ENCODE measurements at places on chromosomes 2 and 18. TPM values are rescaled to one million over a fixed set of nuclear protein-coding genes. Genes with fewer than 3 reads are reported as not detected.

DNA sequence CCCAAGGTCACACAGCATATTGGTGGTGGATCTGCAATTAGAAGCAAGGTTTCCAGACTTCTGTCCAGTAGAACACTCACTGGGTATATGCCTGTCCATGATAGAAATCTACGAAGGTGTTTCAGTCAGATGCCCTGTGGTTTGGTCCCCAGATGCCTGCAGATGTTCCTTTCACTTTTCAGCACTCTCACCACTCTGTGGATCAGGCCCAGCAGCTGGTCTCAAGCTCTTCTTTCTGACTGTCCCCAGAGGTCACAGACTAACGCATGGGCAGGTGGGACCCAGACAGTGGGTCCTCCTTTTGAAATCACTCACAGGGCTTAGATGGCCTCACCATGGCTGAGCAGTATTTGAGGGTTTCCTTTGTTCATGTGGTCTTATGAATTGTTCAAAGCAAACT is 376.5 kb downstream of the ALK start:
- no peaks in the 10 kb centered on the region for H3K4me1 ChIP-seq
- H3K36me3 ChIP-seq, result no peaks in the 10 kb centered on the region
- no peaks in the 10 kb centered on the region for H3K27me3 ChIP-seq
- DNase-seq, result no peak
- no peak overlapping the region for H3K4me3 ChIP-seq

DNA sequence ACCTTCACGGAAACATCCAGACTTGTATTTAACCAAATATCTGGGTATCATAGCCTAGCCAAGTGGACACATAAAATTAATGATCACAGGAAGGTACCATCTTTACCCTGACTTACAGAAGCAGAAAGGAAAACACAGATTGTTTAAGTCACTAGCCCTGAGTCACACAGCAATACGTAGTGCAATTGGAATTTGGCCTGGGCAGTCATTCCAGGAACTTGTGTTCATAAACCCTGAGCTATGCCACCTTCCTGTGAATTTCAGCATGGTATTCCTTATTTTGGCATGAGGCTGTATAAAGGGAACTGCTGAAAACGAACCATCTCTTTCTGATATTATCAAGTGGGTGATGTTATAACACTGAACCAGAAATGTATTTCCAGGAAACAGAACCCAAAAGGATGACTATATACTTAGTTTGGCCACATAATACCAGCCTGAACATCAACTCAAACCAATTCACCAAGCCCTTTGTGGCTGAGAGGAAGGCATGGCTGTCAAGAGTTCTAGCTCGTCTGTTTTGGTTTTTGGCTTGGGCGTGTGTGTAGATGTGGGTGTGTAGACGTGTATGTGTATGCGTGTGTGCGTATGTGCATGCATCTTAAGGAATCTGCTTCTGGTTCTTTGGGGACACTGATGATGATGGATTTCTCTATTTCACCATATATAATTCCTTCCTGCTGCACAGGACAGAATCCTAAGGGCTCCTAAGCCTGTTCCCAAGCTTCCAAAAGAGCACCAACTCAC is 533.4 kb upstream of the ID2 start:
- H3K4me3 ChIP-seq, result no peak overlapping the region
- H3K27me3 ChIP-seq, result no peaks in the 10 kb centered on the region
- H3K27ac ChIP-seq, result no peak overlapping the region

- DNase-seq, result no peak
- H3K27ac ChIP-seq, result no peak overlapping the region
- H3K4me3 ChIP-seq, result no peak overlapping the region
- H3K36me3 ChIP-seq, result no peaks in the 10 kb centered on the region
- H3K27me3 ChIP-seq, result no peaks in the 10 kb centered on the region
Measured at GRCh38 chr18:35827275-35827902, 145.1 kb upstream of the RMP24 start.

- no peak overlapping the region for H3K27ac ChIP-seq
- H3K36me3 ChIP-seq, result no peaks in the 10 kb centered on the region
- no peaks in the 10 kb centered on the region for H3K4me1 ChIP-seq
- DNase-seq, result no peak
Measured at GRCh38 chr2:86333378-86333777, 4.0 kb downstream of the REEP1 start.

DNA sequence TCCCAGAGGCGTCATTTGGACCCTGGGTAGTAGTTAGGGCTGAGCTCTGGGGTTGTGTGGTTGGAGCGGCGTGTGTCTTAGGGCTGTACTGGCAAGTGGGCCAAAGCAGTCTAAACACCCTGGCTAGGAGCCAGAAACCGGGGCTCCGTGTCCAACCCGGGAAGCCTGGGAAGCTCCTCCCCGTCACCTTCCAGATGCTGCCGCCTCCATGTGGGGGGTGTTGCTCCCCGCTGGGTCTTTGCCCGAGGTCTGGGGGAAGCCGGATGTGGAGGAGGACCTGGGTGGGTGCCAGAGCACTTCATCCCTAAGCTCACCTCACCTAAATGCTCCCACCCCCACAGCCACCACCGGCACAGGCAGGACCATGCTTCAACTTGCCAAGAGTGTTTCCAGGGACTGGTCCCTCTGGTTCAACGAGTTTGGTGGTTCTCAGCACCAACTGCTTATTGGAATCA is 25.4 kb downstream of the TET3 start:
- H3K4me1 ChIP-seq, result no peaks in the 10 kb centered on the region
- H3K27ac ChIP-seq, result no peak overlapping the region
- no peaks in the 10 kb centered on the region for H3K36me3 ChIP-seq
- no peak overlapping the region for H3K4me3 ChIP-seq
- no peaks in the 10 kb centered on the region for H3K27me3 ChIP-seq

- no peaks in the 10 kb centered on the region for H3K4me1 ChIP-seq
- no peak for DNase-seq
- no peak overlapping the region for H3K4me3 ChIP-seq
- no peaks in the 10 kb centered on the region for H3K36me3 ChIP-seq
- H3K27ac ChIP-seq, result peak overlapping the region; percentile 45
Measured at GRCh38 chr2:159146996-159147666, 139.4 kb downstream of the WDSUB1 start.

DNA sequence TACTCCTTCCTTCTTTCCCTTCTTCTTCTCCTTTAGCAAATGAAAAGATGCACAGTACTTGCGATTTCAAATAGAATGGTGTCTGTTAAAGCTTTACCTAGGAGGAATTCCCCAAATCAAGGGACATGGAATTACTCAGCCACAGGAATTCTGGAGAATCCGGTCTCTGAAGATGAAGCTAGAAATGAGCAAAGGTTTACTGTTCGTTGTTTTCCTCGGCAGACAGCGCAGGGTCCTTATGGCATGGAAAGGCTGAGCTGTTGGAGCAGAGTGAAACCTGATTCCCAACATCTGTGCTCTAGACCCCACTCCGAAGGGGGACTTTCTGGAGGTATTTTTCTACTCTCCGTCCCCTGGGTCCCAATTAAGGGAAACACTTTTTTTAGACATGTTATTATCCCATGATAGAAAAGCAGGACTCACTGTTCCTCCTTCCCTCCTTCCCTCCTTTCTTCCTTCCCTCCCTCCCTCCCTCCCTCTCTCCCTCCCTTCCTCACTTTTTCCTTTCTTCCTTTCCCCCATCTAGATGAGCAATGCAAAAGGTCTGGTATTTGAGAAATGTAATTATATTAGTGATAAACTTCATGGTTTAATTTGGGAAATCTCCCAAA is 47.1 kb downstream of the CDCA7 start:
- no peaks in the 10 kb centered on the region for H3K36me3 ChIP-seq
- H3K4me3 ChIP-seq, result no peak overlapping the region
- peak overlapping the region; percentile 56 for H3K27ac ChIP-seq
- no peak for DNase-seq

GRCh38 chr2:203061346-203061745 is 46.7 kb downstream of the NBEAL1 start:
- H3K36me3 ChIP-seq, result no peaks in the 10 kb centered on the region
- H3K4me3 ChIP-seq, result no peak overlapping the region
- no peak for DNase-seq
- no peak overlapping the region for H3K27ac ChIP-seq
- H3K4me1 ChIP-seq, result no peaks in the 10 kb centered on the region
- no peaks in the 10 kb centered on the region for H3K27me3 ChIP-seq

- no peak overlapping the region for H3K4me3 ChIP-seq
- no peaks in the 10 kb centered on the region for H3K27me3 ChIP-seq
- H3K36me3 ChIP-seq, result no peaks in the 10 kb centered on the region
- no peaks in the 10 kb centered on the region for H3K4me1 ChIP-seq
- no peak for DNase-seq
- H3K27ac ChIP-seq, result no peak overlapping the region
Measured at GRCh38 chr2:234845602-234846590, 105.9 kb upstream of the SH3BP4 start.

GRCh38 chr2:1654696-1655374 is 89.5 kb downstream of the PXDN start:
- peaks cover 24% of the 10 kb centered on the region for H3K4me1 ChIP-seq
- no peaks in the 10 kb centered on the region for H3K27me3 ChIP-seq
- no peaks in the 10 kb centered on the region for H3K36me3 ChIP-seq
- no peak overlapping the region for H3K4me3 ChIP-seq

DNA sequence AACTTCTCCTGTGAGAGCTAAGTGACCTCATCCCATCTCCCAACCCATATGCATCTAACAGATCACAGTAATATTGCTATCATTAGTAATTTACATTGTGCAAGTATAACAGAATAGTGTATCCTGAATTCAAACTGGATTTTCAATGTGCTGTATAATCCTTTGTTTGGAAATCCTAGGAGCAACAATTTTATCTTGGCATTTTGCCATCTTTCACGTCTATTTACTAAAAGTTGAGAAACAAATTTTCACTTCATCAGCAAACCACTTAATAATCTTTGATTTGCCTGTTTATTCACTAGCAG is 3.8 kb downstream of the HNRNPLL start:
- H3K27ac ChIP-seq, result peak overlapping the region; percentile 19
- no peak for DNase-seq
- no peaks in the 10 kb centered on the region for H3K36me3 ChIP-seq
- no peaks in the 10 kb centered on the region for H3K27me3 ChIP-seq

GRCh38 chr18:27120246-27120645 is 64.9 kb downstream of the CHST9 start:
- H3K4me1 ChIP-seq, result no peaks in the 10 kb centered on the region
- no peak for DNase-seq
- no peaks in the 10 kb centered on the region for H3K36me3 ChIP-seq
- H3K4me3 ChIP-seq, result no peak overlapping the region
- H3K27me3 ChIP-seq, result no peaks in the 10 kb centered on the region
- H3K27ac ChIP-seq, result no peak overlapping the region

GRCh38 chr2:43399515-43400264 is 173.3 kb upstream of the ZFP36L2 start:
- peaks cover 17% of the 10 kb centered on the region for H3K4me1 ChIP-seq
- no peak for DNase-seq
- no peaks in the 10 kb centered on the region for H3K36me3 ChIP-seq
- H3K27me3 ChIP-seq, result no peaks in the 10 kb centered on the region
- no peak overlapping the region for H3K4me3 ChIP-seq

DNA sequence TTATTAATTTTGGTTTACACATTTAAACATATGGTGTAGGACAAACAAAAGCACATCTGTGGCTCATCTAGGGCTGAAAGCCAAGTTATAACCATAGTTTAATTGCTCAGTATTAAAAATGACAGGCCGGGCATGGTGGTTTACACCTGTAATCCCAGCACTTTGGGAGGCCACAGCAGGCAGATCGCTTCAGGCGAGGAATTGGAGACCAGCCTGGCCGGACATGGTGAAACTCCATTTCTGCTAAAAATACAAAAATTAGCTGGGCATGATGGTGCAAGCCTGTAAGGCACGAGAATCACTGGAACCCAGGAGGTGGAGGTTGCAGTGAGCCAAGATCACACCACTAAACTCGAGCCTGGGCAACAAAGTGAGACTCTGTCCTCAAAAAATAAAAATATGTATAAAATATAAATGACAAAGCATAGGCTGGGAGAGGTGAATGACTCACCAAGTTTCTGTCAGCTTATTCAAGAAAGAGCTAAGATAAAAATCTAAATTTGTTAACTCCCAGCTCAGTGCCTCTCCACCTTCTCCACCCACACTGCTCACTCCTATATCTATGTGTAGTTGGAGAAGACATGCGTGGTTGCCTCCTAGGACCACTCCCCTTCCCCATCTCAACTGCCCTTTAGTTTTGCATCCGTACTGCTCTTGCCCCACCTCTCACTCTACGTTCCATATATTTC is 79.2 kb upstream of the PID1 start:
- no peaks in the 10 kb centered on the region for H3K27me3 ChIP-seq
- H3K27ac ChIP-seq, result no peak overlapping the region
- no peak overlapping the region for H3K4me3 ChIP-seq
- no peaks in the 10 kb centered on the region for H3K36me3 ChIP-seq
- no peaks in the 10 kb centered on the region for H3K4me1 ChIP-seq
- no peak for DNase-seq

GRCh38 chr2:84858937-84859336 is 21.9 kb downstream of the TRABD2A start:
- H3K4me1 ChIP-seq, result no peaks in the 10 kb centered on the region
- no peak for DNase-seq
- H3K27me3 ChIP-seq, result no peaks in the 10 kb centered on the region

GRCh38 chr2:106130251-106130998 is 63.7 kb downstream of the UXS1 start:
- H3K27ac ChIP-seq, result no peak overlapping the region
- no peaks in the 10 kb centered on the region for H3K4me1 ChIP-seq
- no peak for DNase-seq
- H3K27me3 ChIP-seq, result no peaks in the 10 kb centered on the region
- H3K36me3 ChIP-seq, result no peaks in the 10 kb centered on the region
- H3K4me3 ChIP-seq, result no peak overlapping the region

- H3K27ac ChIP-seq, result no peak overlapping the region
- no peaks in the 10 kb centered on the region for H3K4me1 ChIP-seq
- no peaks in the 10 kb centered on the region for H3K27me3 ChIP-seq
- no peaks in the 10 kb centered on the region for H3K36me3 ChIP-seq
- no peak overlapping the region for H3K4me3 ChIP-seq
Measured at GRCh38 chr2:116719836-116720235, 1094.7 kb upstream of the DDX18 start.

GRCh38 chr18:62284637-62285036 is 40.5 kb upstream of the TNFRSF11A start:
- no peak overlapping the region for H3K27ac ChIP-seq
- DNase-seq, result no peak
- H3K36me3 ChIP-seq, result no peaks in the 10 kb centered on the region
- no peak overlapping the region for H3K4me3 ChIP-seq
- no peaks in the 10 kb centered on the region for H3K27me3 ChIP-seq

- no peaks in the 10 kb centered on the region for H3K4me1 ChIP-seq
- no peaks in the 10 kb centered on the region for H3K27me3 ChIP-seq
- DNase-seq, result no peak
- no peak overlapping the region for H3K4me3 ChIP-seq
- no peaks in the 10 kb centered on the region for H3K36me3 ChIP-seq
Measured at GRCh38 chr2:28977176-28977875, 3.8 kb upstream of the TOGARAM2 start.

The GALNT5 gene
- not detected for total RNA-seq

The KIF5C gene
- 2.4 TPM for total RNA-seq

The LYG1 gene
- total RNA-seq, result 0.76 TPM

The CD8A gene
- total RNA-seq, result 1.3 TPM

Measured in uterus (tissue), 4 donors.